ENCODE measurements at places on chromosomes 16 and 17.
A peak's percentile ranks its signal among the peaks of the same experiment; 100 is the strongest.

DNA sequence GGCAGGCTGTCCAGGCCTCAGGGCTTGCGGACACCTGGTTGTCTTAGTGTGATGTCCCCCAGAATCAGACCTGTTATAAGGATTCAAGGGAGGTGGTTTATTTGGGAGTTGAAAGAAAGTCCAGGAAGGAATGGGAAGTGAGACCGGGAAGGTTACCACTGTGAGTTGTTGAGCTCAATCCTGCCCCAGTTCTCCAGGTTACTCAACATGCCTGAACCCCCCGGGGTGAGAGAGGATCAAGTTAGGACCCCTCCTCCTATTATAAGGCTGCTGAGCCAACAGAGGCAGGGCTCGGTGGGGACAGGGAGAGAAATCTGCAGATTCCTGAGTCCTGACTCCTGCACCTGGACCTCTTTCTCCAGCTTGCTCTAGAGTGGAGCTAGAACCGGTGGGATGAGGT is 86.4 kb downstream of the MRM1 start:
- no peak for DNase-seq

DNA sequence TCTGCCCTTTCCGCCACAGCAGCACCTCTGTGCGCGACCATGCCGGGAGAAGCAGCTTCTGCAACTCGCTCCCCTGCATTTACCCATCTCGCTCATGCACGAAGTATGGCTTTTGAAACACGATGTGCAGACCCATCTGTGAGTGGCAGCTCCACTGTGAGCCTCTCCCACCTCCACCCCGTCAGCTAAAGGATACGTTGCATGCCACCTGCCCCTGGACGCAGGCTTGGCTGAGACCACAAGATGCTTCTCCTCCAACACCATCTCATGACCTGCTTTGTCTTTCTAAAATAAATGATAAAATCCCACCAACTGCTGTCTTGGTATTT is 100.9 kb downstream of the ZNF778 start:
- DNase-seq: no peak

DNA sequence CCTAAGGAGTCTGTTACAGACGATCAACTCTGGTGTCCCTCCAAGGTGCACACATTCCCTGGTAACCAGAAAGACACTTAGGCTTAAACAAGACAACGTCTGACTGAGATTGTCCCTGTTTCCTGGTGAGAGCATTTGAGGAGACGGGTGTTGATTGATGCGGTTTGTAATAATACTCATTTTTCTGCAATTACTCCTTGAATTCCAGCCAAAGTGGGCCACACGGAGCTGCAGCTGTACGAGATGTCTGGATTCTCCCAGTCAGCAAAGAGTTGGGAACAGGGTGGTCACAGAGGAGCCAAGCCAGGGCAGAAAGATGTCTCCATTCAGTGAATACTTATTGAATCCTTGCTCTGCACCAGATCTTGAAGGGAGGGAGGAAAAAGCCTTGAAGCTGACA is 30.9 kb upstream of the CES5A start:
- no peak for DNase-seq

DNA sequence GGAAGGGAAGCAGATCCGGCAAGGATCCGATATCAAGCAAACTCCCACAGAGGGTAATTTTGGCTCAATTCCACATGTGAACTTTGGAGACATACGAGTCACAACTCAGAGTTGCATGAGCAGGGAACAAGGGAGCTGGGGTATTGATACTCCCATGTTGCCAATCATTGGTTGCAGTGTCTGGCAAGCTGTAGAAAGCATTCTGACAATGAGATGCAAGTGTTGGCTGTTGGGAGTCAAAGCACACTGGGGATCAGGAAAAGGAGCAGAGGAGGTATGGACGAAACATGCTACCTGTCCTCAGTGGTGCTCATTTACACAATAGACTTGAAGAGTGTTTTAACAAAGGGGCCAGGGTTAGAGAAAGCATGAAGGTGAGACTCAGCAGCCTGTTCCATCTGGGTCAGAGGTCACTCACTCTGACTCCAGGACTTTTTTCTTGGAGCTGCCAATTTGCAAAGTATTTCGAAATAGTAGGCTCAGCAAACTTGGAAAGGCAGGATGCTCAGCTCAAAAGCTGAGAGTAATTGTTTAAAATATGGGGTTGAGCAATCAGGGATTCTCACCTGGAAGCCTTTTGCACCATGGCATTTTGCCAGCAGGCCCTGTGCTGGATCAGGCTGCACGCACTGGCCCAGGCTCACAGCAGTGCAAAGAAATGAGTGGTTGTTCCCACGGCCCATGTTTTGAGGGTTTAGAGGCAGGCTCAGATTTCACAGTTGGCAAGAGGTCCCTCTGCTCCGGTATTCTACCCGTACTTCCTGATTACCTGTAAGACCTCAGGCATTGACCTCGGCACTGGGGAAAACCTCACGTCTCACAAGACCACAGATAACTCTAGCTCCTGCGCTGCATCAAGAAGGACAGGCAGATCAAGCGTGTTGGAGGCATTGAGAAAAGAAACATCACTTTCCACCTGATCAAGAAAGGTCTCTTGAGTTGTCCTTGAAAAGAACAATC is 17.6 kb upstream of the NKD1 start:
- no peak for DNase-seq

DNA sequence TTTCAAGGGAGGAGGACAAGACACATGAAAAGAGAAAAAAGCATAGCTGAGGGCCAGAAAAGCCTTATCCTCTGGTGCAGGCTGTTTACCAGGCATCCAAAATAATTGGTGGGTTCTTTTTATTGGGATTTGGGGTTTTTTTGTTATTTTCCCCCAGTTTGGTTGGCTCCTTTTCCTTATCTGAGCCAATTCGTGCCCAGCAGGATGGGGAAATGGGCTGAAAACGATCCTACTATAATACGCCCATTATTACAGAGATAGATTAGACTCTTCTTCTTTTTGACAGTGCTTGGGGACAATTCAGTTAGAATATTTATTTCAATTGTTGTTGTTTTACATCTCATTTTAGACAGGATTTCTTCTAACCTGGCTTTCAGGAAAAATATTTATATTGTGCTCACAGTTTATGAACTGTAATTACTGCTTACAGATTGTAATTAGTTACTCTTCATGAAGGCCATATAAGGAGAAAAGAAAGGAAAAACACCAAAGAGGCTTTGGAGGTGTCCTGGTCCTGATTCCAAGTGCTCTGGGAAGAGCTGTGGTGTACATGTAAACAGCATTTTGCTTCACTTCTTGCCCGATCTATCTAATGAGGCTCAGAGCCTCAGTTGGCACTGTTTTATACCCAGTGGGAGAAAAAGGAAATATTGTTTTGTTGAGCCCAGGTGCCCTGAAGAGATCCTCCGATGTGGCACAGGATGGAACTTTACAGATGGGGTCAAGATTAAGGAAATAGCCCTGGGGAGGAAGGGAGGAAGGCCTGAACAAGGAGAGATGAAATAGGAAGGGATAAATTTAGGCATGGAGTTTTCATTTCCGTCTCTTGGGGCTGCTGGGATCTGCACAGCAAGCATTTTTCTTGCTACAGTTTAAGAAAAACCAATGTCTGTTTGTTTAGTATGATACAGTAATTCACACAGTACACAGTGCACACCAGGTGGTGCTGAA is 611 bp upstream of the ANKRD40 start:
- no peak for DNase-seq

DNA sequence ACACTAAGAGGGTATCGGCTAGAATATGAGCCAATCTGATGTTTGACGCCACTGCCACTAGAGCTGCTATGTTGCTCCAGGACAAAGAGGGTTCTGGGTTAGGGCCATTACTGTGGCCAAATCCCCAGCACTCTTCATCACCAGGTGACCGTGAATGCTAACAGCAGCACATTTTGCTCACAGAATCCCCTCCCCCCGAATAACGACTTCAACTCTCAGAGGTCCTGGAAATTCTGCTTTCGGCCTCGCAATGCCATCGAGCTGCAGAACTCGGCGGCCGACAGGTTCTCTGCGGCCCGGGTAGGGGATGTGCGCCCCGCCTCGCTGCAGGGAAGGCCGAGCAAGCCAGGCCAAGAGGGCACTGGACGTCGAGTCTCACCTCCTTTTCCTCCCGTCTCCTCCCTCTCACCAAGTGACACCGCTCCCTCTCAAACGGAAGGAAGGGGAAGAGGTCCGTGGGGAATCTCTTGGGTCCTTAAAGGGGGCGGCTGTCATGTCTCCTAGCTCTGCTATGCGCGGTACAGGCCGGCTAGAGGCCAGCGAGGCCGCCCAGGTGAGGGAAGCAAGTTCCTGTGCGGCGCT is 31.9 kb downstream of the CDK5R1 start:
- no peak for DNase-seq

GRCh38 chr17:13833921-13834320 is 232.2 kb upstream of the HS3ST3A1 start:
- DNase-seq: no peak

DNA sequence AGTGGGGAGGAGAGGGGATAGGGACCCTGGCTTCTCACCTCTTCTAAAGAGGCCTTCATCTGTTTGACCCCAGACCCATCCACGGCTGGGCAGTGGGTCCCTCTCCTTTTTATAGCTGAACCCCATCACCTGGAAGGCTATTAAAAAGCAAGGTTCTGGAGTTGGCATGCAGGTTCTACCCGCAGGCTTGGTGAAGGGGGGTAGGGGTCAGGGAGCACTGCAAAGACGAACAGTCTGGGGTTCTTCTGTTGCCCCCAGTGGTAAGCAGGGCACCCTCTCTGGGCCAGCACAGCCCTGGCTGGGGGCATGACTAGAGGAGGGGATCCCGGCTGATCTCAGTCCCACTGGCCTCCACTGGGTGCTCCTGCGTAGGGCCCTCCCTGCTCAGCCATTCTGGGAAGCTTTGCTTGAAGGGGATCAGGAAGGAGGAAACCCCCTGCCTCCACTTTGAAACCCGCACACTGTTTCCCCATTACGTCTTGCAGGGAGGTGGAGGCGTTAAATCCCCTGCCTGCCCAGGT is 13.6 kb downstream of the CMIP start:
- no peak for DNase-seq

DNA sequence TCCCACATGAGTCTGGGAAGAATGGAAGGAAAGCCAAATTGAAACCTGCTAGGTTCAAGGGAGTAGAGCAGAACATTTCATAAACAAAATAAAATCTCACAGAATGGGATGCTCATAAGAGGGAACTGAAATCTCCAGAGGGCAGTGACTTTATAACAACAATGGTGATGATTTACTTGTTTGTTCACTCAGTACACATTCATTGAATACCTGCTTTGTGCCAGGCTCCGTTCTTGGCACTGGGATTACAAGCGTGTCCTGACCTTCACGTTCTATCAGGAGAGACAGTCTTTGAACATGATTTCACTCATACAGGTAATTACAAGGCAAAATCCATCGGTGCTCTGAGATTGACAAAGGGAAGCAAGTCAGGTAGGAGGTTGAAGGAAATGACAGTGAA is 356.3 kb downstream of the HAPSTR1 start:
- no peak for DNase-seq

DNA sequence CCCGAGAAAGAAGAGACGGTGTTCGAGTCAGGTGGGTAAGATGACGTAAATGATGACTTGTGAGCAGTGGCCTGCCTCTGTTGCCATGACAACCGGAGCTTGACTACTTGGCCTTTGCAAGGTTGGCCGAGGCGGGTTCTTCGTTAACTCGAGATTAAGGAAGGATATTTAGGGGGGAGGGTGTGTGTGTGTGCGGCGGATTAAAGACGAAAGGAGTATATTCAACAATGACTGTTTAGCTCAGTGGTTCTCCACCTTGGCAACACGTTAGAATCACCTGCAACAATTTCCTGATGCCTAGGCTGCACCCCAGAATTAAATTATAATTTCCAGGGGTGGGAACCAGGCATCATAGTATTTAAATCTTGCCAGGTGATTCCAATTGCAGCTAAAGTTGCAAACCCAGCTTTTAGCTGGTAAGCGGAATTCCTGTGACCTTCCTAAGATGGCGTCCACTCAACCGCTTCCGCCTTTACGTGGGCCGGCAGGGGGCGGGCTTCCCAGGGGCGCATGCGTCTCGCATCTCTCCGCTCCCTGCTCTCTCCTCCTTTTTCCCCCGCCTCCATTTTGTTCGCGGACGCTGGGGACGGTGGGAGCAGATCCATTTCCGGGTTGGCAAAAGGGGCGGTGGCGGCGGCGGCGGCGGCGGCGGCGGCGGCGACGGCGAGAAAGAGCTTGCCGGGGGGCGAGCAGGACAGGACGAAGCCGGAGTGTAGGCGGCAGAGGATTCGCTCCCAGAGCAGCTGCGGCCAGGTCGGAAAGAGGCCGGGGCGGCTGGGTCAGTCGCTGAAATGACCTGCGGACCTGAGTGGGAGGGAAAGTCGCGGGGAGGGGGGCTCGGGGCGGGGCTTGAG is at the start of gene WIPF2:
Gene WIPF2 (plus strand): TSS at position 565 of the 854 bp plus-strand sequence. CDS start 37,156 bp downstream, outside the sequence.
- DNase-seq: peak; percentile 95

GRCh38 chr17:16283705-16284104 is 66.7 kb downstream of the PIGL start:
- DNase-seq: no peak

GRCh38 chr17:68540981-68541380 is 28.8 kb downstream of the PRKAR1A start:
- DNase-seq: no peak

GRCh38 chr17:72684405-72685020 is 408.0 kb downstream of the SLC39A11 start:
- DNase-seq: no peak

Measured in naive thymus-derived CD8-positive, alpha-beta T cell (primary cell).